ENCODE measurements at places on chromosomes 13 and 19. TPM values are rescaled to one million over a fixed set of nuclear protein-coding genes. Genes with fewer than 3 reads are reported as not detected.
A peak's percentile ranks its signal among the peaks of the same experiment; 100 is the strongest.

GRCh38 chr13:99150575-99151361 is 49.9 kb upstream of the UBAC2 start:
- no peak for DNase-seq

DNA sequence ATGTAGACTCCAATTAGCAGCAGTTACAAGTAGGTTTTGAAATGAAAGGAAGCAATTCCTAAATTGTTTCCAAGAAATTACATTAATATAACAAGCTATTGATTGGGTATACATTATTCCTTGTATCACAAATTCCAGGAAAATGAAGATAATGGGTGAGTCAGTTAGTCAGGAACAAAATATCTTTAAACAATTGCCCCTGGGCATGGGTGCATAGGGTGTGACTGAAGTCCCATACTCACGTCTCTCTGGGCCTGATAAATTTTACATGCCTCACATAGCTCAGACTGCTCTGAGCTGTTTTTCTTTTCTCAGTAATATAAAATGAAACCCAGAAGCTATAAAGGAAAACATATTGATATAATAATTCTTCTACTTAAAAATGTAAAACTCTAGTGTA is 87.8 kb downstream of the FNDC3A start:
- DNase-seq, result no peak

DNA sequence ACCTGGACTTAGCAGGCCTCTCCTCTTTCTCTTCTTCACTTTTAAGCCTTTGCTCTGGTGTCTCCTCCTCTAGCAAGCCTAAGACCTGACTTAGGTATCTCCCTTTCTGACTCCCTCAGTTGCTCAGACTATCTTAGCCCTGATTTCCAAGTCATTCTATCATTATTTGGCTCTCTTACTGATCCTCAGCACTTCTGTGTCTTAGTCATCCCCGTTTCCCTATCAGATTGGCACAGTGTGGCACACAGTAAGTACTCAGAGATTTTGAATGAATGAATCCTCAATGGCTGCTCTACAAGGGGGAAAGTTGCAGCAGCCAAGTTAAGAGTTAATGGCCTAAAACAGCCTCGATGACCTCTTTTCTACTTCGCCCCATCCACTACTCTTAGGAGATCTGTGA is 8.2 kb downstream of the KCTD12 start:
- no peak for DNase-seq

GRCh38 chr13:31504918-31505317 is 234.4 kb upstream of the RXFP2 start:
- DNase-seq, result no peak

- DNase-seq, result no peak
Measured at GRCh38 chr13:106352850-106353249, 182.6 kb downstream of the EFNB2 start.

GRCh38 chr19:435056-435706 is 25.7 kb downstream of the SHC2 start:
- no peak for DNase-seq

- no peak for DNase-seq
Measured at GRCh38 chr19:49148044-49148682, 7.0 kb downstream of the HRC start.

- no peak for DNase-seq
Measured at GRCh38 chr13:110403315-110403714, 96.2 kb downstream of the COL4A2 start.

- no peak for DNase-seq
Measured at GRCh38 chr13:80989747-80990146, 648.8 kb upstream of the SPRY2 start.

GRCh38 chr13:40517486-40518480 is 148.7 kb downstream of the FOXO1 start:
- no peak for DNase-seq

GRCh38 chr19:39130337-39131254 is 5.0 kb downstream of the PAK4 start:
- no peak for DNase-seq

DNA sequence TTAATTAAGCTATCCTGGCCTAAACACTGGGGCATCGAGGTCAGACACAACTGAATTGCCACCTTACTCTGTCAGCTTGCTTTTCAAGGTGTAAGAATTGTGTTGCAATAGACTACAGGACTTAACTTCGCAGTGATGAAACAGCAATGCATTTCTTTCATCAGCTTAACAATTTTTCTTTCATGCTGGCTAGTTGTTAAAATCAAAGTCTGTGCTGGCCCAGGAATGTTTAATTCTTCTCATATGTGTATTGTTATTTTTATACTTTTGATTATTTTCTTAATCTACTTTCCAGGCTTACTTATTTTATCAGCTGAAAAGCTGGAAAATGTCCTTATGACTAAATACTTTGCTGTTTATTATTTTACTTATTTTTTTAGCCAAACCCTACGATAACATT is 79.7 kb downstream of the EFNB2 start:
- no peak for DNase-seq

GRCh38 chr13:42720113-42720857 is 61.1 kb upstream of the FAM216B start:
- DNase-seq, result no peak

DNA sequence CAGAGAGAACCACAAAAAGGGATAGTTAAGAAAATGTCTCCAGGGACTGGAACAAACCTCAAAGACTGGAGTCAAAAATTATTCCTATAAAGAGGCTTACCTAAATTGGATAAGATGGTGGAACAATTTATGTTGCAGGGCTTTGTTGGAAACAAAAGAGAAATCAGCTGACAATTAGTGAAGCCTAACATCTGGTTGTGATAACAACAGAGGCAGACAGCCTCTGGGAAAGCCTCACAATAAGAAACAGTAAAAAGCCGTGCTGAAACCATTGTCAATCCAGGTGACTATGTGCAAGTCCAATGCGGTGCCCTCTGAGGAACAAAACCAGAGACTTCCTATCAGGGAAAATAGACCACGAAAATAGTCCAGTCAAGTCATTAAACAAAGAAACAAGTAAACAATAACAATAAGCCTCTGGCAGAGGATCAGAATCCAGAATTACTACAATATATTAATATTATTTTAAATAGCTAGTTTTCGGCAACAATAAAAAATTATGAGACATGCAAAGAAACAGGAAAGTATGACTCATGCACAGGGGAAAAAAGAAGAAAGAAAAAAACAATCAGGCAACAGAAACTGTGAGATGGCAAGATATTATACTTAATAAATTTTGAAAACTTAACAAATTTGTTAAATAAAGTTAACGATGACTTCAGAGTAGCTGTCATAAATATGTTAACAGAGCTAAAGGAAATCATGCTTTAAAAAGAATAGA is 99.7 kb upstream of the RXFP2 start:
- DNase-seq, result no peak

- DNase-seq, result no peak
Measured at GRCh38 chr13:101049166-101049850, 367.0 kb downstream of the NALCN start.

DNA sequence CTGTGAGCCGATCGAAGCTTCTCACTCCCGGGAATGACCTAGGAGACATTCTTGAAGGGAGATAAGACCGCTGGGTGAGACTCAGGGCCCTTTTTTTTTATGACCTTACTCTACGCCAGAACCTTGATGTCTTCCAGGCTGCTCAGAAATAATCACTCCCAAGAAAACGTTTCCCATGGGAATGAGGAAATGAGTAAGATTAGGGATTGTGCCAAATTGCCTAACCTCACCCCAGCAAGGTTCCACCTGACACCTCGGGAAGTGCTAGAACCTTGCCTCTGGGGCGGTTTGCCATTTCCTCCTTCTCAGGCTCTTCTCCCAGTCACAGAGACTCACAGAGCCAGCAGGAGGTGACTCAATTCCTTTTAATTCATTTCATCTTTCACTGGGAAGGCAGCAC is 2.3 kb downstream of the SLC46A3 start:
- DNase-seq, result no peak

- DNase-seq, result no peak
Measured at GRCh38 chr19:28009696-28010095, 1203.3 kb downstream of the UQCRFS1 start.

DNA sequence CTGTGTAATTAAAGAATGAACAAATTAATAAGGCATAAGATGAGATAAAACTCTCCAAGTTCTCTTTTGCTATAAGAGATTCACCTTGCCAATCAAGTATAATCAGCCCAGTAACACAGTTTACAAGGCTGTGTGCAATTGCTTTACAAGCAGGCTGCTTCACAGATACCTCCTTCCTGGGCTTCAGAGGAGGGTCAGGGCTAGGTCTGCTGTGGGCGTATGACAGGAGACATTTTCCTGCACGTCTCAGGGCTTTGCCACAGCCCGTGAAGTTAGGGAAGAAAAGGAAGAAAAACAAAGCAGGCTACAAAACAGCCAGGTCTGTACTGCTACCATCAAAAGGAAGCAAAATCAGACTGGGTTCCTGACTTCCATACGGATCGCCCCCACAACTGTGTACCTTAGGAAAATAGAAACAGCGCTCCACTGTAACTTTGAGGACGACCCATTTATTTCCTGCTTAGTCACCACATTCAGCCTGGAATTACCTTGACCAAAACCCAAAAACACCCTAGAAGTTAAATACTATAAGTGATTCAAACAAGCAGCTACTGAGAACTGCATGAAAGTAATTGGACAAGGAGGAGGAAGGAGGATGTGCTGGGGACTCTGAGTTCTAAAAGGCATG is 12.4 kb downstream of the EFNB2 start:
- no peak for DNase-seq

DNA sequence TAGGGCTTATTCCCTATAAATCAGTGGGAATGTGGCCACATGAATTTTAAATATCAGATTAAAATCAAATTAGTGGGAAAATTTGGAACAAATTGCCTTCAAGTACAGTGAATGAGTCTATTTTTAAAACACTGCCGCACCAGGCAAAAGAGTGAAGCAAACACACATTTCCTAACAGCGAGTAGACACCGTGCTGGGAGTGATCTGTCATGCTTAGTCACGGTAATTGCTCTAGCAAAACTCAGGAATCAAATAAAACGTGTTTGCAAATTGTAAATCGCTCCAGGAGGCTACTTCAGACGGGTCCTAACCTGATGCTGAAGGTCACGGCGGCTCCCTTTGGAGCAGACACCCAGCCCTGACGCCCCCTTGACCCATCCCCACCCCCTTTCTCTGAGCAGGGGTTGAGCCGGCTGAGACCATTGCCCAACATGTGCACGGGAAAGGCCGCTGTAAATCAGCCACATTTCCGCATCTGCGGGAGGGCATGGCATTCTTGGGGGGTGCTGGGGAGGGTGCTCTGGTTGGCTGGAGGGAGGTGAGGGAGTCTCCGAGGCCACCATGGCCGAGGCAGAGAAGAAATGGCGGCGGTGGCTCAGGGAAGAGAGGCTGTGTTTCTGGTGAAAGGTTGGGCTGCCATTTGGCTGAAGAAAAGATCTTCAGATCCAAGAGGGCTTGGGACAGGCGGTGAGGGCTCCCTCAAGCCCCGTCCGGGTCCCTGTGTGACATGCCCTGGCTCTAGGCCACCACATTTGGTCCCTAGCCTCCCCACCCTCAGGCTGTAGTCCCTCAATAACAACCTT is 8.9 kb downstream of the CEBPA start:
- DNase-seq, result peak; percentile 71

- DNase-seq, result no peak
Measured at GRCh38 chr13:24216176-24216575, 55.7 kb downstream of the SPATA13 start.

GRCh38 chr13:42007844-42008243 is 40.6 kb upstream of the DGKH start:
- no peak for DNase-seq

DNA sequence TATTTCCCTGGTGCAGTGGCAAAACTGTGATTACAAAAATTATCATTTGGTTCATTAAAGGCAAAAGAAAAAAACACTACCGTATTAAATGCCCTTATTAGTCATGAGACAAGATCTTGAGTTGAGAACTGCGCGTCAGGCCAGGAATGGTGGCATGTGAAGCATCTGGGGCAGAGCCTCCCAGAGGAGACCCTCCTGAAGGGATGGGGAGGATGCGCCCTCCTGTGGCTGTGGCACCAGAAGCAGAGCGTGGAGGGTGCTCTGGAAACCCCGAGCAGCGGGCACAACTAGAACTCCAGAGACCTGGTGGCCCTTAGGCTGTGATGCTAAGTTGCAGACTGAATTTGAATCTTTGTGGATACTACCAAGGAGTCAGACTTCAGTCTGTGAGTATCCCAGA is 11.5 kb downstream of the CUL4A start:
- DNase-seq, result no peak

DNA sequence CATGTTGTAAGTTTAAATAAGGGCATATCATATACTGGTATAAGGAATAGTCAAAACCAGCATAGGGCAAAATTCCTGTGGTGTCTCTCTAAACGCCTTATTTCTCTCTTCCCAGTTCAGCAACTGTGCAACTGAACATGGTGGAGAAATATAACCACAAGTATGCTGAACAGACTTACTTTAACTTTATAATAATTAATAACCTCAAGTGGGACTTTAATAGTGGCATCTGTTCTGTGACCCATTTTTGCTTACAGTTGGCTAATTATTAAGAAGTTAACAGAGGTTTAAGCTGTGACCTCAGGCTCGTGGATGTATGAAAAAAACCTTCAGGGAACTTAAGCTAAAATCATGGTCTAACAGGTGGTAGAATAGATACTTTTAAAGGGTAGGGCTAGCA is 54.3 kb downstream of the MICU2 start:
- no peak for DNase-seq

DNA sequence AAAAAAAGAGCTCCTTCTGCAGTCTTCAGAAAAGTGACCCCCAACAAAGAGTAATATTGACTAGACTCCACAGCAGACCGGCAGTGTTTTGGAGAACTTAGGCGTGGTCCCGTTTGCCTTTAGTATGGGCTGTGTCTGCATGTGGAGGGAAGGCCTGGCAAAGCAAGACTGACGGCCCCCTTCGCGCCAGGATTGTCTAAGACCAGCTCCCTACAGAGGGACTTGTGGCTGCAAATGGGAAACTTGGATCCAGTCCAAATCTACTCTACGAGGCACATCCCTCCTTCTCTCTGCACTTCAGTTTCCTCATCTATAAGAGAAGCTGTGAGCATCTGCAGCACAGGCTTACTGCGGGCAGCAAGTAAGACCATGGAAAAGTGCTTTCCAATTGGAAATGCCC is 350.0 kb downstream of the ZNF536 start:
- DNase-seq, result no peak

KLF1 gene
- 0.24 TPM for total RNA-seq

KLK13 gene
- total RNA-seq, result 0.56 TPM

ATP12A gene
- total RNA-seq, result 1.3 TPM

KDELR1 gene
- 137 TPM for total RNA-seq

SLC25A23 gene
- 44.9 TPM for total RNA-seq

CGB1 gene
- not detected for total RNA-seq

OR10H1 gene
- not detected for total RNA-seq

CARM1 gene
- total RNA-seq, result 27.5 TPM

ZNF135 gene
- 3.6 TPM for total RNA-seq

IGFL1 gene
- total RNA-seq, result not detected

UPK1A gene
- total RNA-seq, result not detected

LIN7B gene
- 10.6 TPM for total RNA-seq

FLT1 gene
- 41.9 TPM for total RNA-seq

GARIN5A gene
- total RNA-seq, result 2.2 TPM

PSG11 gene
- not detected for total RNA-seq

SUPT5H gene
- total RNA-seq, result 108 TPM

GRIK5 gene
- total RNA-seq, result 0.41 TPM

SIGLEC8 gene
- total RNA-seq, result 3.0 TPM

Measured in lower lobe of right lung (tissue), 2 donors.